Urinary bladder (tissue), 4 donors: ENCODE measurements at places on chromosomes 5 and 9. TPM values are rescaled to one million over a fixed set of nuclear protein-coding genes. Genes with fewer than 3 reads are reported as not detected.
A peak's percentile ranks its signal among the peaks of the same experiment; 100 is the strongest.

ANXA2R gene
- total RNA-seq, result 3.5 TPM

GRCh38 chr5:60387051-60387440, 312.9 kb downstream of the DEPDC1B start:
- DNase-seq, result no peak

DNA sequence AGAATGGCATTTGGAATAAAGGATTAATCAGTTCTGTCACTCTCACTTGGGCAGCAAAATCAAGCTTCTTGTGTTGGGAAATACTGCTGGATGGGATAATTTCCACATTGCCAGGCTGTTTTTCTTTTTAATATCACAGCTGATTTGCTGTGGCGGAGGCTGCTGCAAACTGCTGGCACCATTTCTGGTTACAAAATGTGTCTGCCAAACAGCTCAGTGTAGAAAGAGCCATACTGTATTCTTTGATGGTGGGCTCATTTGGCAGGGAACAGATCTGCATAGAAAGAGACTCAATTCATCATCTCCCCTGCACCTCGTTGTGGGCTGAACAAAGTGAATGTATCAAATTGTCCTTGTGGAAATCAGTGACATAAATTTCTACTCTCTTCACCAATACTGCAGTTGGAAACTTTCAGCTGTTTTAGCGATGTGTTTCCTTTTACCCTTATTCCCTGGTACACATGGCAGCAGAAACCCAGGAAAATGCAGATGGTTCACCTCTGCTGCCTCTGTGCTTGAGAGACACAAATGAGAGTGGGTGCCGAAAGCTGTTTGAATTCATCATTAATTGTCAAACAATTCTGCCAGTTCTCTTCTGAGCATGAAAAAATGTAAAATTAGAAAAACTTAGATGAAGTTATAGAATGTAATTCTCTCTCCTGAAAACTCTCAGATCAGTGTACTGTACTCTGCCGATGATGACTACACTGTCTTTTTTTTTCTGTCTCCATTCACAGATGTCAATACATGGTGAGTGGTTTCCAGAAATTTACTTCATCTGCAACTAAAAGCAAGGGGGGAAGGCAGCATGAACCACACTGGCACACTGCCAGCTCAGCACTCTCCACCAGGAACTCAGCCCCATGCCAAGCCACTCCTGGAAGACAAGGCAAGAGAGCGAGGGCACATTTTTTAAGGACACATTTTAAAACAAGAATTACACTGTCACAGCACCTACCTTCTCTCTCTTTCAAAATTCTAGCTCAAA, 75.0 kb downstream of the HMHB1 start:
- DNase-seq, result no peak

- DNase-seq, result no peak
These were observed 89.0 kb upstream of the ARAP3 start for GRCh38 chr5:141771031-141771430.

DNA sequence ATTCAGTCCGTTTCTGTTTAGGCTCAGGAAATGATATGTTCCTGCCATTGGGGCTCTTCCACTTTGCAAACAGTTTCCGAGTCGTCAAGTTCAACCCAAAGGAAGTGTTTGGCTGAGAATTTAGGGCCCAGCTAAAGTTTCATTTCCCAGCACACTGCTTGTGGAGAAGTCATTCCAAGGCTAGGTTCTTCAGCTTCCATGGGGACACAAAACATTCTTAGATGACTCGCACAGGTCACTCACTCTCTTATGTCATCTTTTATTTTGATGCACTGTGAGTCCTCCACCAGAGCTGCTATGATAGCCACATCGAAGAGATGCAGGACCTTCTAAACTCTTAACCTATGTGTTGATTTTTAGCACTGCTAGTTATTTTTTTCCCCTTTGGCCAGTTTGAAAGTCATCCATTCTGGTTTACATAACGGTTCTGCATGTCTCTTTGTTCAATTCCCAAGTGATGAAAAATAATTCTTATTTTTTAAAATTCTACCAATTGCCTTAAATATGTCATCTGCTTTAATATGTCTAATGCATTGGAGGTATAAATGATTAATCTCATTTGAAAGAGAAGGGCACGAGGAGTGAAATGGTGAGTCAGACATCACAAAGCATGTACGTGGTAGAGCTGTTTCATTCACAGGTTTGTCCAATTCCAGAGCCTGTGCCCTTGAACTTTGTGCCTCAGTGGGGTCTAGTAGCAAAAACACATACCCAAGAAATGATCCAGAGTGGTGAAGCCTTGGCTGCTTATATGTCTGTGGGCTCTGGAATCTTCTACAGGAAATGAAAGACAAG, 84.3 kb downstream of the ZNF462 start:
- DNase-seq, result no peak

DNA sequence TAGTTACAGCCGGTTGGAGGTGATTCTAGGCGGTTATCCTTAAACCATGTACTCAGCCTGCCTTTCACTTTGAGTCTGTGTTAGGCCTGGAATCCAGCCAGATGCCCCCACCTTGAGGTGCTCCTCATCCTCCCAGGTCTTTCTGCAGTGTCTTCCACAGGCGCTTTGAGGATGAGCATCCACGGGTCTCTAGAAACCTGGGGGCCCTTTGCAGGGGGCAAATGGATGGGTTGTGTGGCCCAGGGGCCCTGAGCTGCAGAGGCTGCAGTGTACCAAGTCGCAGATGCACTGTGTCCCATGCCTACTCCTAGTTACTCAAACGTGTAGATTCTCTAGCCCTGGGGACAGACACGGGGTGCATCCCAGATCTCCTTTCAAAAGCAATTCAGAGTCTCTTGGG, 242.1 kb upstream of the IRX1 start:
- no peak for DNase-seq

GRCh38 chr5:171432583-171433351, 13.3 kb downstream of the FGF18 start:
- DNase-seq, result no peak

- DNase-seq, result no peak
These were observed 157.2 kb upstream of the RETREG1 start for GRCh38 chr5:16773991-16774390.

GRCh38 chr5:8953911-8954438, 591.9 kb downstream of the SEMA5A start:
- DNase-seq, result no peak

OTULINL gene
- total RNA-seq, result 13.0 TPM

- no peak for DNase-seq
These were observed 57.2 kb downstream of the RASGRF2 start for GRCh38 chr5:81017320-81017719.

GRCh38 chr9:69081261-69081660, 45.7 kb downstream of the FXN start:
- no peak for DNase-seq

DNA sequence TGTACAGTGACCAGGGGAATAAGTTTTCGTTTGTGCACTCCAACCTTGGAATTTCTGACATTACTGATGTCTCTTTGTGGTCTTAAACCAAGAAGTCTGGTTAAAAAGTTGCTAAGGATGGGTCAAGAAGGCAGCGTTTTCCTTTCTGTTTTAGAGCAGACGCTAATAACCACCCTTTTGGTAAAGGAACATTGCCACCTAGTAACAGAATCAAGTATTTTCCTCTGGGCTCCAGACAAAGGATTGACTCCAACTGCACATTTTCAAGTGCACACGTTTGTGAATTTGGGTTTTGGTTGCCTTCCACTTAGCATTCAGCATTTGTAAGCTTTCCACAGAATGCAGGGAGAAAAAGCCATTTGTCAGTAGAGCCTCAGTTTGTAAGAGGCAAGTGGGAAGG, 22.2 kb upstream of the CEP78 start:
- no peak for DNase-seq

GRCh38 chr9:108910914-108911313, 23.0 kb downstream of the ELP1 start:
- no peak for DNase-seq

TAF1L gene
- not detected for total RNA-seq

LCN15 gene
- not detected for total RNA-seq

GRCh38 chr5:169100735-169101075, 200.2 kb downstream of the SLIT3 start:
- DNase-seq, result no peak

DNA sequence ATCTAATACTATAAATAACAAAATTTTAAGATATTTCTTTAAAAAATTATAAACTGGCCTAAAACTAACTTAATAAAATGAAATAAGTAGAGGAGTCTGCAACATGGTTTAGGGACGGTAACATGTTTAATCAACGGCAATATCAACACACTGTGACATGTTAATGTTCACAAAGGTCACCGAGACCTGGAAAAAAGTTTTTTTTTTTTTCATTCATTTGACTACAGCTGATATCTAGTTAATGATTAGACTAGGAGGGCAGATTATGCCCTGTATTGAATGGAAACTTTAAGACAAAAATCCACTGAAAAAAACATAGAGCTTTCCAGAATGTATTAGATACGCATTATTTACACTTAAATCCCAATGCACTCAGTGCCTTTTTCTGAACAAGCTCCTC, 67.0 kb upstream of the CDK5RAP2 start:
- no peak for DNase-seq

- no peak for DNase-seq
These were observed 7.7 kb downstream of the SPINK9 start for GRCh38 chr5:148343046-148343407.

GRCh38 chr9:37035648-37036370, 1.7 kb upstream of the PAX5 start:
- no peak for DNase-seq

GABRP gene
- 2.0 TPM for total RNA-seq

DNA sequence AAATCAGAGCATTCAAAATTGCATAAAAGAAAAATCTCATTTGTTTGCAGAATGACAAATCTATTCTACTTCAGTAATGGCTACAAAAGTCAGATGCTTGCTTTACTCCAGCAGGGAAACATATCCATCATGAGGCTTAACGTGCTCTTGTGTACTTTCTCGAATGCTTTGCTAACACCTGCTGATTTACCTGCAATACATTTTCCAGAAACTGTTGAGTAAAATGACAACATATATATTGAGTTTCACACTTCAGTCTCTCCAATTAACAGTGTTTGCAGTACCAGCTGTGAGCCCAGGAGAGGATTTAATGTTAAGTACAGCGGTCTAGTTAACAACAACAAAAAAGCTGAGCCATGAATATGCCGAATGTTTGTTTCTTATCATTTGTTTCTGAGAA, 391.5 kb upstream of the SMC2 start:
- no peak for DNase-seq

DNA sequence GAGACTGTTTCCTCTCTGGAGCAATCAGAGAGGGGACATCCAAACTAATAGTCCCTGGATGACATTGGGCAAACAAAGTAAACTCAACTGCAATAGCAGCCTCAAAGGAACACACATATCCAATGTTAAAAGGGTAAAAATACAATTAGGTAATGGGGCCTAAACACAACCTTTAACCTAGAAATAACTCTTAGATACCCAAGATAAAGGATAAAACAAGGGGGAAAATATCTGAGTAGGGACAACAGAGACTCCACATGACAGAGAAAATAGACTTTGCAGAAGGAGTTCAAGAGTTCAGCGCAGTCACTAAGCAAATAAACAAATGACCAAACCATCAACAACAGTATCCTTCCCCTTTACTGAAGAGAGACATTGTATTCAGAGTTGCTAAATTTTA, 149.3 kb downstream of the FBXO4 start:
- DNase-seq, result no peak

MOB3B gene
- 8.0 TPM for total RNA-seq

- no peak for DNase-seq
These were observed 426 bp downstream of the FAM114A2 start for GRCh38 chr5:154038261-154038706.

GRCh38 chr9:127285965-127286364, 21.4 kb downstream of the GARNL3 start:
- no peak for DNase-seq

DNA sequence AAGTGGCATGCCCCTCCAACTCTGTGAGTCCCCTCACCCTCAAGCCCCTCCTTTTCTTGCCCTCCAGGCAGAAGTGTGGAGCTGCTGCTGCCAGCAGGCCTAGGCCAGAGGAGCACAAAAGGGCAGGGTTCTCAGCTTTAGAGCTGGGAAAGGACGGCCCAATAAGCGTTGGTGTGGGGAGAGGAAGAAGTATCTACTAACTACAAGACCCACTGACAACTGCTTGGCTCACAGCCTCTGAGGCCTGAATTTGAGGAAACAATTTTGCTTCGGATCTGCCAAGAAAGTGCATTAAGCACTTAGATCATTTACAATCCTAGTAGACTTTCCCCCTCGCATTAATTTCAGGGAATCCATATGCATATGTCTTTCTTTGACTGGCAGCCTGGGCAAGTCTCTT, 179.4 kb downstream of the SNX18 start:
- peak; percentile 75 for DNase-seq

GRCh38 chr5:149141224-149141956, at the start of gene ABLIM3:
ABLIM3 (plus strand) TSS chr5:149141493; CDS start chr5:149142096, 603 bp downstream.
- DNase-seq, result no peak

HMGCR gene
- 81.5 TPM for total RNA-seq

RELL2 gene
- 0.53 TPM for total RNA-seq

- DNase-seq, result no peak
These were observed 49.9 kb downstream of the ADAMTS12 start for GRCh38 chr5:33841891-33842290.

SOX30 gene
- total RNA-seq, result not detected

GRCh38 chr5:143533978-143534760, 130.7 kb upstream of the NR3C1 start:
- DNase-seq, result no peak

CCNJL gene
- total RNA-seq, result 4.7 TPM

- DNase-seq, result no peak
These were observed 44.5 kb downstream of the PTTG1 start for GRCh38 chr5:160466116-160466515.

DNA sequence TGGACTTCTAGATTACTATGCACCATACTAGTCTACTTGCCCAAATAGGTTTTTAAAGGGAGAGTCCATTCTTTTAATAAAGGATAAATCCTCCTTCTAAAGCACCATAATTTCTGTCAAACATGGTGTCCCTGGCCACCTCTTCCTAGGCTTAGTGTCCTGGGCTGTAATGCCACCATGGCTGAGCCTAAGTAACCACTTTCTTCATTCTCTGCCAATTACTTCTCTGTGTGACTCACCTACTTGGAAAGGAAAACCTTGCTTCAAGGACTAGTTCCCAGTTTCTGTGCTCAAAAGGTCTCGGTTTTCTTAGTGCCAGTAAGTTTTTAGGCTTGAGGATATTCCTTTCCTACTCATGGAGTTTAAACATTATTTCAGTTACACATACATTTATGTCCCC, 273.4 kb downstream of the DENND1A start:
- DNase-seq, result no peak

- DNase-seq, result no peak
These were observed 189.0 kb downstream of the SEC61B start for GRCh38 chr9:99411068-99411467.

- DNase-seq, result no peak
These were observed 169.5 kb downstream of the RGS3 start for GRCh38 chr9:113632776-113633590.

FGF10 gene
- 21.2 TPM for total RNA-seq

GRCh38 chr9:111481885-111482636, 2.1 kb downstream of the ECPAS start:
- DNase-seq, result no peak

GPR151 gene
- not detected for total RNA-seq

- DNase-seq, result no peak
These were observed 66.7 kb upstream of the FOXE1 start for GRCh38 chr9:97786341-97786740.

SLC34A3 gene
- total RNA-seq, result not detected
